ENCODE measurements at places on chromosomes 3 and 15.

DNA sequence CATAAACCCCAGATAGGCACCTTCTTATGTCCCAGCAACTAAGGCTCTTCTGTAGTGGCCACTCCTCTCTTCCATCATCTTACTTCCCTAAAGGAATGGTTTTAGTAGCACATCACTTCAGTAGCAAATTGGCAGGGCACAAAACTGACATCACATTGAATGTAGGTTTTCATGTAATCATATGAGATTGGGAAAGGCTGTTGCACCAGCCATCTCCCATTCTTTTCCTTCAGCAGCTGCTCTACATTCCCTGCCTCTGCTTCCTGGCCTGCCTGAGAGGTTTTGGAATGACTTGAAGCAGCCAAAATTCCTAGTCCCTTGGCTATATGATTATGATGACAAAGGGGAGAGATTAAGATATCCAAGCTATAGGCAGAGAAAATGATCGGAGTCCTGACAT, 36.5 kb downstream of the NSUN3 start:
- DNase-seq, result no peak

DNA sequence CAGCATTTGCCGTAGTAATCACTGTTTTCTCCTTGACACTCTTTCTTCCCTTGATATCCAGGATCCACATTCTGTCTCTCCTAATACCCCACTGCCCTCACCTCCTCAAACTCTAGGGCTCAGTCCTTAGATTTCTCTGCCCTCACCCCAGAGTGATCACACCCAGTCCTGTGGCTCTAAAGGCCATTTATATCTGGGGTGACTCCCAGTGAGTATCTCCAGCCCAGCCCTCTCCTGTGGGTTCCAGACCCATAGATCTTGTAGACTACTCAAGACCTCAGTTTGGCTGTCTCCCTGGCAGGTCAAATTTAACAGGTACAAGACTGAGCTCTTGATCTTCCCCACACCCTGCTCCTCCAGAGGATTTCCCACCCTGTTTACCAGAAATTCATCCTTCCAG, 1.3 kb downstream of the GRK7 start:
- no peak for DNase-seq

GRCh38 chr15:35496585-35496984, 49.4 kb downstream of the DPH6 start:
- no peak for DNase-seq

DNA sequence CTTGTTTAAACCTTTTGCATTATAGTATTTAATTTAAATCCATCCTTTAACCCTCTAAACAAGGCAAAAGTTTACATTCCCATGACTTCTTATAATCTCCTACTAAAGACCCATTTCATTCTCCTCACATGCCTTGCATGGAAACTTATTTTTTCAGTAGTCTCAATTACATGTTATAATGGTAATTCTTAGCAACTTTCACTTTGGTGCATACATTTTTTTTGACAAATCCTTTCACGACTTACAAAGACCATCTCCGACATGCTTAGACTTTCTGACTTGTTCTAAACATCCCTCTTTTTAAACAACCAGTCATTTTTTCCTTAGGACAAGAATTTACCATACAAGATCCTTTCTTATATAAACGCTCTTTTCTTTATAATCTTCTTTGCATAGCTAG, 615.4 kb upstream of the GBE1 start:
- DNase-seq, result no peak

Measured in AG08396 (cell line).